ENCODE measurements at places on chromosomes 5 and 9.
A peak's percentile ranks its signal among the peaks of the same experiment; 100 is the strongest.

DNA sequence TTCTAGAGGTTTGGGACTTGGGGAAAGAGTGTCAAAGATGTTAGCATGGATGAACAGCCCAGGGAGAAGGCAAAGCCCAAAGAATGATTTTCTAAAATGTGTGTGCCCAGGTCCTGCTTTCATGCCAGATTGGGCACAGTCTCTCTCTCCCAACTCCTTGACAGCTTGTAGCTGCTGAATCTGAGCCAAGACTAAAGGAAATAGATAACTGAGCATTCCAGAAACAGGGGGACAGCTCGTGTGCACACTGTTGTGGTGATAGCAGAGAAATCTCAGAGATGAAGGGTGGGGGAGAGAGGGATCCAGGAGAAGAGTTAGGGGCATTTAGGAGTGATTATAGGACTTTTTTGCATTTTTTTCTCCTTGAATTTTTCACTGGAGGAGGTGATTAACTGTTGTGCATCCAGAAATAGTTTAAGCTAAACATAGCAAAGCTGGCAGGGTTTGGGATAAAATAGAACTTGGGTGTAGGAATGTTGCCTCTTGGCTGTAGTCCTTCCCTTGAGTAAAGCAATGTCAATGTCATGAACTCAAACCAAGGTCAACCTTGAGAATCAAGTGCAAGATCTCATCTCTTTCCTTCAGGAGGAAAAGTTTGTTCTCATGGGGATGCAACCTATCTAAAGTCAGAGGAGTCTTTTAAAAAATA is 245.9 kb downstream of the SH3GL2 start:
- no peak for DNase-seq

DNA sequence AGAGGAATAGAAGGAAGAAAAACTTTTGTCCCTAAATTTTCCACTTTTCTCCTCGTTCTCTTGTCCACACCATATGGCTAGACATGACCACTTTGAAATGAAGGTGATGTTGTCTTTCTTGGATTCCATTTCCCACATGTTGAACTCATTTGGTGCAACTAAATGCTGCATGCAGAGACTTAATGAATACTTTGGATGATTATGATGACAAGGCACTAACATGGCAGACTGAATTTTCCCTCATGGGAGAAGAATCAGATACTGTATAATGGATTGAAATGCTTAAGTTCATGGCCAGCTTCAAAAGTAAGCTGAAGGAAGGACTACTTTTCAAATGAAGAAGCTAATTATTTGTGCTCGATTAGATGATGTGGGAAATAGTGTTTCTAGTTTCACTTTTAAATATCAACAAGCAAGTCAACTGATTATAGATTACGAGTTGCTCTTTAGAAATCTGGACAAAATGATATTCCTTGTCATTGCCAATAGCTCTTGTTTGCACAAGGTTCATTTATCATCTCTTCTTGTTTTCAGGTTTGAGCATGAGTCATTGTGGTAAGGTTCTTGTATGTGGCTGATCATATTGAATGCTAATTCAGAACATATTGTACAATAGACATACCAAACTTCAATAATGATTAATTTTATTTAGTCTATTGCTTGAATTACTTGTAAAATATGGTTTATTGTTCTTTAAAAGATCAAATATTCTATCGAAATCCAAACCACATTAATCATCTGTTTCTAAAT is 501.3 kb upstream of the FTMT start:
- DNase-seq: no peak

GRCh38 chr5:3853362-3853761 is 257.7 kb downstream of the IRX1 start:
- DNase-seq: no peak

DNA sequence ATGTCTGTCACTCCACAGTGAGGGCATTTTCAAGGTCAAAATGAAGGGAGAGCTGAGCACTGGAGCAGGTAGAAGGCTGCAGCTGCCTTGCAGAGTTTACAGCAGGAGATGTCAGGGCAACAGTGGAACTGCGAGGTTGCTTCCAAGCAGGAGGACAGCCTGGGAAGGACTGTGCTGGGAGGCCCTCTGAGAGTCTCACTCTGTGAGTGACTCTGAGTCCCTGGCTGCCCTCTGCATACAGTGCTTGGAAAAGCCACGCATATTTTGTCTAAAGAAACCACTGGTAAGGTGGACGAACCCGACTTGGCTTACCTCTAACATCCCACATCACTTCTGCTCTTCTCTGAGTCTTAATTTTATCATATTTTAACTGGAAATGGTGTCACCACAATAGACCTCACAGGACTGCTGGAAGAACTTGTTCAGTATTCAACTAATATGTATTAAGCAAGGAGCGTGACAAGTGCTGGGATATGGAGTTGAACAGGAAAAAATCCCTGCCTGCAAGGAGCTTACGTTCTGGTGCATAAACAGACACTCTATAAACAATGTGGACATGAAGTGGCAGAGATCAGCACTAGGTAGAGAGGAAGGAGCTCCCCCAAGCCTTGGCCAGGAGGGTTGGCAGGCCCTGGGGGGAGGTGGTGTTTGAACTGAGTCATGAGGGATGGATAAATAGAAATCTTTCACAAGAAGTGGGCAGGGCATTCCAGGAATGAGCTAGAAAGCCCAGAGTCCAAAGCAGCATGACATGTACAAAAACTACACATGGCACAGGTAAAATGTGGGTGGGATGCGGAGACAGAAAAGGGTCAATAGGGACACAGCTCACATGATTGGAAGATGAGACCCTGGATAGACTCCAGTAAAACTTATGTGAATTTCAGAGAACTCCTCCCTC is 64.0 kb upstream of the FOXE1 start:
- no peak for DNase-seq

GRCh38 chr5:142053426-142054151 is 40.8 kb upstream of the GNPDA1 start:
- DNase-seq: no peak

DNA sequence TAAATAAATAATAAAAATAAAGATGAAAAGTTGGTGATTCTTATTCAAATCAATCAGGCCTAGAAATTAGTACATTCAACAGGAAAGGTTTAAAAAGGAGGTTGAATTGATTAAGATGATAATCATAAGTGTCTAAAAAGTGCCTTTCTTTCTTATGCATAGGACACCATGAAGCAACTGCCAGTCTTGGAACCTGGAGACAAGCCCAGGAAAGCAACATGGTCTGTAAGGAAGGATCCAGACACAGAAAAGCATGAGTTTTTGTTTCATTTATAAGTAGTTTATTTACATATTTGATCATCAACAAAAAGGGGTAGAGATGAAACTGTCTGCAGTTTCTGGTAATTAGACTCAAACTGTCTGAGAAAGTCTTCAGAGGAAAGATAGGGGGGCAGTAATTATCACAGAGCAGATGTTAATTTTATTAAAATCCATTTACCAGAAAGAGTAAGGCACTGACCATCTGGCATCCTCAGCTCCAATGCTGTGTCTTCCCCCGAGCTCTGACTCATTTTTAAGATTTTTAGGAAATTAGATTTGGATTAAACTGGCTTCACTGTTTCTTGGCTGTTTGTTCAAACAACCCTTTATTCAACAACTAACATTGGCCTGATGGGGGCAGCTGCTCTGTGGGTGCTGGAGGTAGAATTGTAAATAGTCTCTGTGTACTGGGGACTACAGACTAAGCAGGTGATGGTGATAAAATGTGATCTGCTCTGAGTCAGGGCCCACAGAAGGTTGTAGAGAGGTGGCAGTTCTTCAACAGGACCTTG is 2.7 kb downstream of the RABEPK start:
- peak; percentile 43 for DNase-seq

DNA sequence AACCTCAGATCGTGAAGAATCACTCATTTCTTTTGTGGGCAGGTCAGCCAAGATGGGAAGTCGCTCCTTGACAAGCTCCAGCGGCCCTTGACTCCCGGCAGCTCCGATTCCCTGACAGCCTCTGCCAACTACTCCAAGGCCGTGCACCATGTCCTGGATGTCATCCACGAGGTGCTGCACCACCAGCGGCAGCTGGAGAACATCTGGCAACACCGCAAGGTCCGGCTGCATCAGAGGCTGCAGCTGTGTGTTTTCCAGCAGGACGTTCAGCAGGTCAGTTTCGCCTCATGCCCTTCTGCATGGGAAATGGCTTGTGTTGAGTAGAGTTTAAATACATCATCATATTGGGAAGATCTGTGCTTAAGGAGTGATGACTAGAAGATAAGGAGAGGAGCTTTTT is 173.3 kb downstream of the TRIO start:
- no peak for DNase-seq

DNA sequence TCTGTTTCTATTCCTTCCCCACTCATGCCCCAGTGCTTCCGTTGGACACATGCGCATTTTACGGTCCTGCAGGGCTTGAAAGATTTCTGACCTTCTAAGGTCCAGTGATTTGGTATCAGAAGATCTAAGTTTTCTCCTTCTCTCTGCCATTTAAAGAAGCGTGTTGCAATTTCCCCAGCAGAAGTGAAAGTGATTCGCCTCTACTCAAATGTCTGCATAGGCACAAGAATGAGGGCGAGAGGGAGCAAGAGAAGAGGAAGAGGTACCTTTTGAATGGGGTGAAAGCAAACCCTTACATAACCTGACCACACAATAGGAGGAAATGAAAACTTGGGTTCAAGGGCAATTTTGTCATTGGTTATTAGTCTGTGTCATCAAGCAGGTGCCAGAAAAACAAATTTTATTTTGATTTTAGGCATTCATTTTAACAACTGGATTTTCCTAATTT is 31.7 kb upstream of the NR3C1 start:
- no peak for DNase-seq

DNA sequence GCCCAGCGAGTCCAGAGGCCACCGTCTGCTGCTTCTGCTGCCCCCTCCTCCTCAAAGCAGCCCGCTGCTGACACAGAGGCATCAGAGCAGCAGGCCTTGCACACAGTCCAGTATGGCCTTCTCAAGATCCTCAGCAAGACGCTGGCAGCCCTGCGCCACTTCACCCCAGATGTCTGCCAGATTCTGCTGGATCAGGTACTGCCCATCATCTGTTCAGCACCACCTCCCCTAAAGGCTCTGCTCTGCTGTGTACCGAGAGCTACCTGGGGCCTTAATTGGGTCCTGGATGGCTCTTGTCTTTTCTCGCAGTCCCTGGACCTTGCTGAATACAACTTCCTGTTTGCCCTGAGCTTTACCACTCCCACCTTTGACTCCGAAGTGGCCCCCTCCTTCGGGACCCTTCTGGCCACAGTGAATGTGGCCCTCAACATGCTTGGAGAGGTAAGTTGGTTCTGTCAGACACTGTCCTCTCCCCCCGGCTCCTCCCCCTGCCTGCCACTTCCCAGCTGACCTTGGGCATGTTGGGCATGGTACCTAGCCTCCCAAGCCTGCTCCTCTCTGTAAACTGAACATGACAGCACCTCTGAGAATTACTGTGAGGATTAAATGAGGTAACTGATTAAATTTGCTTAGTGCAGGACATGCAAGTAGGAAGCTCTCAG is 22.7 kb downstream of the SH3GLB2 start:
- DNase-seq: no peak

DNA sequence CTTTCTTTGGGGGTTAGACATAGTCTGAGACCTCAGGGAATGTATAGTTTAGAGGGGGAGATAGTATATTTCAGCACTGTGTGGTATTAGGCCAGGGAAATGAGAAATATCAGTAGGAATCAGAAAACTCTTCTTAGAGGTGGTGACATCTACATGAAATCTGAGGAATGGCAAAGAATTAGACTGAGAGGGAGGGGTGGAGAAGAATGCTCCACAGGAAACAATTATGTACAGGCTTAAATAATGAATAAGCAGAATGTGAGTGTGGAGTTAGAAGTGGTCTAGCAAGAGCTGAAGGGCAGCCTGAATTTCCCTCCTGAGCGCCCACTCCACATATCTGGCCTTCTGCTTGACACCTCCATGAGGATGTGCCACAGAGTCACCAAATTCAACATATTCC is 3.6 kb upstream of the MACIR start:
- DNase-seq: no peak

DNA sequence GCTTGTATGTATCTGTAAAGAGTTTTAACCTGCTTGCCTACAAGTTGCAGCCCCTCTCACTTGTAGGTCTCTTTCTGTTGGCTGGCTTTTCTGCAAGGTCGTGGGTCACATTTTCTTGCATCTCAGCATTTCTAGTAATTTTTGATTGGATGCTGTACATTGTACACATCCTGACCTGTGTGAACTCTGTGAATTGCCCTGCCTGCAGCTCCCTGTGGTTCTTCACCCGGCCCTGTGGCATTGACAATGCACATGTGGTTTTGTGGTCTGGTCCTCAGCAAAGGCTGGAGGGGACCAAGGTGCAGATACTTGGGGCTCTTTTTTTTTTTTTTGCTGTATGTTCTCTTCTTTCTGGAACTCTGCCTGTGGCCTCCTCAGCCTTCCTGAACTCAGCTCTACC is 53.6 kb downstream of the WNK2 start:
- no peak for DNase-seq

DNA sequence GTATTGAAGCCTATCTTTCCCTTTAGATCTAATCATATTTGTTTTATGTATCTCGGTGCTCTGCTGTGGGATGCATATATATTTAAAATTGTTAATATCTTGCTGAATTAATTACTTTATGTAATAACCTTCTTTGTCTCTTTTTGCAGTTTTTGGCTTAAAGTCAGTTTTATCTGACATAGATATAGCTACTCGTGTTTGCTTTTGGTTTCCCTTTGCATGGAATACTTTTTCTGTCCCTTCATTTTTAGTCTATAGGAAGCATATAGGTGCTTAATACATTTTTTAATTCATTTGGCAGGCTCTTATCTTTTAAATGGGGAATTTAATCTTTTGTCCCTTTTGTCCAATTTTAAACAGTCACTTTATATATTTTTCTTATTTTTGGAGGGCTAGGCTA is 360.6 kb upstream of the PRR16 start:
- no peak for DNase-seq
